ENCODE measurements at places on chromosomes 11 and 22.

GRCh38 chr22:20422271-20423007, 15.2 kb downstream of the SCARF2 start:
- no peak for DNase-seq

DNA sequence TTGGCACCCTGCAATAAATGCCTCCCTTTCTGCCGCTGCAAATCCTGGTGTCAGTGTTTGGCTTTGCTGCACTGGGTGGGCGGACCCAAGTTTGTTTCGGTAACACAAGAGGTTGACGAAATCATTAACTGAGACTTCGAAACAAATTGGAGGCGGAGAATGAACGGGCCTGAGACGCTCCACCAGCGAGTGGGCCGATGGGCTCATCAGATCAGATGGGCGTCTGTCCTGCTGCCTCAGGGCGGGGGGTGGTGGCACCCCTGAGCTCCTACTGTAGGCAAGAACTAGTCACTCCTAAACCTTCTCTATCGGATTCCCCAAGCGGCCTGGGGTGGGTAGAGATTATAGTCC, 918 bp upstream of the CAPN5 start:
- no peak for DNase-seq

DNA sequence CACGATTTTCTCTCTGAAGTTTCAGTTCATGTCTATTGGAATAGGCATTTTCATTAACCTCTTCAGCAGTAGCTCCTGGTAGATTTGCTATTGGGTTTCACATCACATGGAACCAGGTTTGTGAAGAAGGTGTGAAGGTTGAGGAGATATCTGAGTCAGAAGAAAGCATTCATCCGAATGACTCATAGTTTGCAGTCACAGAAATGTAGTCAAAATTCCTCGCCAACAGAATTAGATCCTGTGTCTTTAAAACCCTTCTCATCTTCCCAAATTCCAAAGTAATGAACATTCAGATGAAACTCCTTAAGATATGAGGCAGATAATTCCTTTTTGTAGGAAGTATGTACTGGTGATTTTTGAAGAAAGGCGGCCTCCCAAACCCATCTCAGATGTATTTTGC, 125.0 kb upstream of the LARGE1 start:
- DNase-seq, result no peak

DNA sequence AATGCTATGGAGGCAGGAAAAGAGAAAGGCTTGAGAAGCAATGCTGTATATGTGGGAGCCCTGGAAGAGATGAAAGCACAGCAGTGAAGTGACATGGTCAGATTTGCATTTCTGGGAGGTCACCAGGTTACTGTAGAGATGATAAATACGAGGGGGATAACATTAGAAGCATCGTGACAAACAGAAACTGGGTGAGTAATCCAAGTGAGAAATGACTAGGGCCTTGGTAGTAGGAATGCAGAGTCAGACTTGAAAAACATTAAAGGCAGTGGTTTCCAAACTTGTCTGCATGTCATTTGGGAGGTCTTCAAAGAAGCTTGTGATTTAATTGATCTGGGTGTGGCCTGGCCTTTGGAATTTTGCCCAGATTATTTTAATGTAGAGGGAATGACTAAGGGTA, 43.9 kb downstream of the CCDC34 start:
- no peak for DNase-seq

- DNase-seq, result no peak
Observed at GRCh38 chr22:33002035-33002434, 56.1 kb downstream of the SYN3 start.

DNA sequence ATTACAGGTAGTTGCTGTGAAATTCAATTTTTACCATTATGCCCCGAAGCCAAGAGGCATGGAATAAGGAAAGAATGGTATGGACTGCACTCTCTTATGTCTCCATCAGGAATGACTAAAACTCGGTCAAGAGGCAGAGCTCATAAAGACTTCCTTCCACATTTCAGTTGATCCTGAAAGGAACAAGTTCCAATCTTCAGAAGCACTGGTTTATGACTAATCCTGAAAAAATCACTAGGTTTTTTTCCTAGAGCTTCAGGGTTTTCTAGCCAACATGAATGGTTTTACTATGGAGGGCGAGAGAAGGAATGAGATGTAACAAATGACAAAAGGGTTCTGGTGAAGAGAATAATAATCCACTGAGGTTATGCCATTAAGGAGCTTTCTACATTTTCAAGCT, 832.2 kb downstream of the NTM start:
- DNase-seq, result no peak

GRCh38 chr11:70498171-70498571, 99.8 kb downstream of the CTTN start:
- no peak for DNase-seq
